Suprapubic skin (tissue), 4 donors: ENCODE measurements at places on chromosomes 1 and 21.

DNA sequence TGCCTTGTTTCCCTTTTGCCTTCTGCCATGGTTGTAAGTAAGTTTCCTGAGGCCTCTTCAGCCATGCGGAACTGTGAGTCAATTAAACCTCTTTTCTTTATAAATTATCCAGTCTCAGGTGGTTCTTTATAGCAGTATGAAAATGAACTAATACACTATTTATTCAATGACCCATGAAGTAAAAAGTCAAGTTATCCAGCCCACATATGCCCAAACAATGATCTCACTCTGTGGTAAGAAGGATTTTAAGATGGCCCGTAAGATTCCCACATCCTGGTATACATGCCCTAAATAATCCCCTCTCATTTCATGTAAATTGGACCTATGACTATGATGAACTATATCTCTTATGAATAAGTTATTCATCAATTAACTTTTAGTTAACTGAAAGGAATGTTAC, 1008.3 kb upstream of the B3GALT2 start:
- no peak for DNase-seq

DNA sequence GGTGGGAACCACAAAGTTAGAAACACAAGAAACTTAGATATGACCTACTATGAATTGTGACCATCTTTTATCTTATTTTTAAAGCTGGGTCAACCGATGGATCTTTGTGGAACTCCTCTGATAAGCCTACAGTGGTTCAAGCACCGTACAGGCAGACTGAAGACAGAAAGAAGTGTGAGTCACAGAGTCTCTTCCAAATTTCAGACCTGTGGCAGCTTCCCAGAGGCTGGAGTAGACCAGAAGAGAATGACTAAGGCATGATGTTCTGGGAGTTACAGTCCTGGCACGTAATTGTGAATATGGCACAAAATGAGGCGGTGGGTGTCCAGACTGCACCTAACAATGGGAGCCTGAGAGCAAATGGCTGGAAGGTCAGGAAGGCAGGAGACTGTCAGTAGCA, 70.0 kb downstream of the LMO4 start:
- DNase-seq: no peak

DNA sequence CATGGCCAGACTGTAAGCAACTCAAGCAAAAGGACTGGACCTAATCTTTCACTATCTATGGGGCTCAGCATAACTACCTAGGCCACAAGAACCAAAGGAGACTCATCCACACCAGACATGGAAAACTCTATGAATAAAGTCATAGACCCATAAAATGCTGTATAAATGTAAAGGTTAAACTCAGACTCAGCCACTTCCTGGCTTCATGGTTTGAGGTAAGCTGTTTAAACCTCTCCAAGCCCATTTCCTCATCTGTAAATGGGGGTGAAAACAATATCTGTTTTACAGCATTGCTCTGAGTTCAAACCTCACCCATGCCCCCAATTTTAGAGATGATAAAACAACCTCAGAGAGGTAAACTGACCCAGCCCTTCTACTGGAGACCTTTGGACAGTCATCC, 4.0 kb upstream of the SMIM12 start:
- no peak for DNase-seq

GRCh38 chr1:203898458-203899352, 37.3 kb downstream of the SNRPE start:
- no peak for DNase-seq

DNA sequence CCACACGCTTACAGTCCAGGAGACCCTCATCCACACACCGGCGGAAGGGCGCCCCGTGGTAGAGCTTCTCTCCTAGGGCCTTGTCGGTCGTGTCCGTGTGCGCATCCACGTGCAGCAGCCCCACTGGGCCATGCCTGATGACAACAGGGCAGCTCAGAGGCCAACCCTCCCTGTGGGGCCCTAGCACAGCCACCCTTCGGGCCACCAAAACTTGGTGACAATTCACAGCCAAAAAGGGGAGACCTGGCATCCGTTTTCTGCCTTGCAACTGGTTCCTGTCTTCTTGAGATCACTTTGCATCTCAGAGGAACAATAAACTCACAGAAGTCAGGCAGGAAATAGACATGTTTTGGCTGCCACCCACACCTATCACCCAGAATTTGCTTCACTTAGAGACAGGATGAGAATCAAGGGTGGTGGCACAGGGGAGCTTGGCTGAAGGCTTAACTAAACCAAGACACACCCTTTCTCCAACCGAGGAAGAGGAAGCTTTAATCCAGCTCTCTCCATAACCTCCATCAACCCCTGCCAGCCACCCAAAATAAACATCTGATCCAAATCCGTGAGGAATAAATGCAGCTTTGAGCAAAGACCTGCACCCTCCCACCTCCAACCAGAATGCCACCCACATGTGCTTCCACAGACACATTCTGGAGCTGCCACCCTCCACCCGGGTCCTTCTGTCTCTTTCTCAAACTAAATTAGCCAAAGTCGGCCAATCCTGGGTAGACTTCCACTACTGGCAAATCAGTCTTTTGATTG, 5.7 kb downstream of the AGMAT start:
- DNase-seq: no peak
